ENCODE measurements at places on chromosomes 1 and 21. TPM values are rescaled to one million over a fixed set of nuclear protein-coding genes. Genes with fewer than 3 reads are reported as not detected.

FNBP1L gene
- total RNA-seq = 18.3 TPM

RUNX3 gene
- total RNA-seq = 0.13 TPM

DNA sequence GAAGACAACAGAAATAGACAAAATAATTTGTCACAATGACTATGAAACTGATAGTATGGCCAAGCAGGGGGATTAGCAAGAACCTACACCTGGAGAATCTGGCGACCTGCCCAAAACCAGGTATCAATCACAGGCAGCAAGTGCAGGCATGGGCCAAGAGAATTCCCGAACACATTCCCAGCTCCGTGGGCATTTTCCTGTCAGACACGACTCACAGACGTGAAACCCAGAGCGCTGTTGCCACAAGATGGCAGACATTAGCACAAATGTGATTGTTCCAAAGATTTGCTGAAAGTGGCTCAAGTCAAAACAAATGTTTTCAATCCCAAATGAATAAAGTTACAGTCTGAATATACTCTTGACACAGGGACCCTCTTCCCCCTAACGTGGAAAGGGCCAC, 36.8 kb downstream of the HLCS start:
- DNase-seq = no peak

GUCA2A gene
- total RNA-seq = not detected

- no peak for DNase-seq
These were observed 108.3 kb downstream of the HIVEP3 start for GRCh38 chr1:41810446-41810845.

DNA sequence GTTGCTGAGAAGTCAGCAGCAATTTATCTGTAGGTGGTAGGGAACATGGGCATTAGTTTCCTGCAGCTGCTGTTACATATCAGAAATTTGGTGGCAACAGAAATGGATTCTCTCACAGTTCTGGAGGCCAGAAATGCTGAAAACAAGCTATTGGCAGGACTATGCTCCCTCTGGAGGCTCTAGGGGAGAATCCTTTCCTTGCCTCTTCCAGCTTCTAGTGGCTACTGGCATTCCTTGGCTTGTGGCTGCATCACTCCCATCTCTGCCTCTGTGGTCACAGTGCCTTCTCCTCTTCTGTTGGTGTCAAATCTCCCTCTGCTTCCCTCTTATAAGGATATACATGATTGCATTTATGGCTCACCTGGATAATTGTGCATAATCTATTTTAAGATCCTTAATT, 2.5 kb upstream of the SFT2D2 start:
- no peak for DNase-seq

- no peak for DNase-seq
These were observed 108.6 kb downstream of the OLFML2B start for GRCh38 chr1:161915051-161915503.

FMN2 gene
- total RNA-seq = 0.51 TPM

DNA sequence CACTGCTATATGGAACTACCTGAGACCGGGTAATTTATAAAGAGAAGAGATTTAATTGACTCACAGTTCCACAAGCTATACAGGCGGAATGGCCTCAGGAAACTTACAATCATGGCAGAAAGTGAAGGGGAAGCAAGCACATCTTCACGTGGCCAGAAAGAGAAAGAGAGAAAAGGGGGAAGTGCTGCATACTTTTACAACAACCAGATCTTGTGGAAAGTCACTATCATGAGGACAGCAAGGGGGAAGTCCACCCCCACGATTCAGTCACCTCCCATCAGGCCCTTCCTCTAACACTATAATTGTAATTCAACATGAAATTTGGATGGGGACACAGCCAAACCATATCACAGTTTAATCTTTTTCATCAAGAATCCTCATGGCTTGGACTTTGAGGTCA, 339.2 kb upstream of the AJAP1 start:
- no peak for DNase-seq

DNA sequence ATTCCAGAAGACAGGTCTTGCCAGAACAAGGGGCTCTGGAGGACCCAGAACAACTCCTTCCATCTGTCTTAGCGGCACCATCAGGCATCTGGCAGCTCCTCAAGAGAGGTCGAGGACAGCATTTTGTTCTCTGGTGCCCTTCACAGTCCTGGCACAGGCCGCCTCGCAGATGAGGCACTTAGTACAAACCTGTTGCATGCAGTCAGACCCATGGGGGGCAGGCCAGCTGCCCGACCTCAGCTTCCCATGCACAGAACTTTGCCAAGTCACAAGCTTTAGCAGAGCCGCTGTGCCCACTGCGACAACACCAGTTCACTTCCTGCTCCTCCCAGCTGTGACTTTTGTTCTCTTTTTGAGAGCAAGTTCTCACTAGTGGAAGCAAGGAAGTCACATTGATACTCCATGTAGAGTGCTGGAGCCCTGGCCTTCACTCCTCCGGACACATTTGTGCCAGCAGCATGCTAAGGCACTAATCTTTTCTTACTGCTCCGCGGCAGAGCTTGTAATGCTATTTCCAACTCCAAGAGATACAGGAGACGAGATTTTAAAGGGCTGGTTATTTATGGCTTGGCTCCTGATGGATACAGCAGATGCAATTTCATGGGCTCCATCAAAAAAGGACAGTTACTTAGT, 44.6 kb downstream of the HMGB4 start:
- DNase-seq = no peak

DNA sequence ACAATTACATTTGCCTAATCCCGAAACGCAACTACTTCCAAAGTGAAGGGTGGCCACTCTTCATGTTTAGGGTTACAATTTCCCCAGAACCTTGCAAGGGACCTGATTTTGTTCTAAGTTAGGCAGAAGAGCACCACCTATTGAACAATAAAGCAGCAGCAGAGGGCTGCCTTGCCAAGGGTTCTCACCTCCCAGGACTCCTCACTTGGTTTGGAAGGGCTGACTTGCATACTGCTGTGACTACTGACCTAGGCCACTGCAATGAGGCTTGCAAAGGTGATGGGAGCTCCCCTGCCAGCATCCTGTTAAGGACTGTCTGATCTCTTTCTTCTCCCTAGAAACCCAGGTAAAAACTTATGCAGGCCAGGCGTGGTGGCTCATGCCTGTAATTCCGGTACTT, 14.2 kb downstream of the MTOR start:
- no peak for DNase-seq

DNA sequence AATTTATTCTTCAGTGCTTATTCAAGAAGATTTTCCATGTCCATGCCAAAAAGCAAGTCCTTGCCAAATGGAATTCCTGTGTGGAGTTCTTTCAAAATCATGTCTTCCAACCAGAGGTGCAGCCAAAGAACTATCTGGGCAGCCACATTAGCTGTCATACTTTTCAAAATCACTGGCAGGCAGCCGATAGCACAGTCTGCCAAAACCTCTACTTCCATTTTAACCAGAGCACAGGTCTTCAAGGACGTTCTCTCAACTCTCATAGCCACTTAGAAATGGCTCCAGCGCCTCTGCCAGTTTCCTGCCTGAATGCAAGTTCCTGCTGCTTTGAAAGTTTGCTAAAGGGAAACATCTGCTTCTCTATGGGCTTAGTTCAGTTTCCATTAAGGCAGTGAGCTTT, 975.7 kb upstream of the ADGRL4 start:
- peak; percentile 49 for DNase-seq

- no peak for DNase-seq
These were observed 10.4 kb downstream of the KRTAP10-1 start for GRCh38 chr21:44529503-44530125.

GRCh38 chr1:234107416-234108021, 203.0 kb downstream of the SLC35F3 start:
- DNase-seq = no peak

KCND3 gene
- total RNA-seq = 1.2 TPM

- peak; percentile 39 for DNase-seq
These were observed 8.2 kb upstream of the CAP1 start for GRCh38 chr1:40032240-40032891.

DNA sequence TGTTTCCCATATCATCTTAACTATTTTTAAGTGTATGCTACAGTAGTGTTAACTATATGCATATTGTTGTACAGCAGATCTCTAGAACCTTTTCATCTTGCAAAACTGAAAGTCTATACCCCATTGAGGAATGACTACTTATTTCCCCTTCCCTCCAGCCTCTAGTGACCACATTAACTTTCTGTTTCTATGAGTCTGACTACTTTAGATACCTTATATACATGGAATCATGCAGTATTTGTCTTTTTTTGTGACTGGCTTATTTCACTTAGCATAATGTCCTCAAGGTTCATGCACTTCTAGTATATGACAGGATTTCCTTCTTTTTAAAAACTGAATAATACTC, 96.5 kb upstream of the BTG3 start:
- no peak for DNase-seq

- DNase-seq = no peak
These were observed 26.0 kb downstream of the ROR1 start for GRCh38 chr1:63799820-63800219.

GRCh38 chr1:228004856-228005462, 1.8 kb upstream of the WNT3A start:
- DNase-seq = peak; percentile 6

COL11A1 gene
- total RNA-seq = not detected

TP73 gene
- total RNA-seq = not detected

SLAMF9 gene
- not detected for total RNA-seq

DNA sequence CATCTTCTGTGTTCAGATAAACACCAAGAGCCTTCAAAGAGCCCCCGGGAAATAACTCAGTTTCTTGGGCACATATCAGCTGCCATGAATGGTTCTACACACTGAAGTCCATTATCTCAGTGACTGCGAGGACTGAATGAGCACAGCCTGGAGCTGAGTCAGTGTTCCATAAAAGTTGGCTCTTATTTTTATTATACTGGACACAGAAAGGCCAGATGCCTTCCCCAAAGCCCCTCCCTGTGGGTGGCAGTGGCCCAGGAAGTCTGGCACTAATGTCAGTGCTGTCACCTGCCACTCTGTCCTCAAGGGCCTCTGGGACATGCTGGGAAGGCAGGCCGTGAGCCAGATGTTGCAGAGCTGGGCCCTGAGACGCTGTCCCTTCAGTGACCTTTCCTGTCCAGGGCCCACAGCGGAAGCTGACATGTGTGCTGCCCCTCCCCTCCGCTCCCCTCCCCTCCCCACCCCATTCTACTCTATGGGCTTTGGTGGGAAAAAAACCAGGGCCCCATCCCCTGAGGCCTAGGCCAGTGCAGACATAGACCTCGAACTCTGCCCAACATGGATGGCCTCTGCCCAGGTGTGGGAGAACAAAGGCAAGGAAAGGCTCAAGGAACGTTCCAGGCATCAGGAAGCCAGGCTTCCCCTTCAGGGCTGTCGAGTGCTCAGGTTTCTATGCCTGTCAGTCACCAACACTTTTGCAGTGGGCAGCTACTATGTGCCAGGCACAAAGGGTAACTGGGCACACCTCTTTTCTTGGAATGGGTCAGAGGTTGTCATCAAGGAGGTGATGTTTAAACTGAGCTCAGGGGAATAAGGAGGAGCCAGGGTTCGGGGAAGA, 22.4 kb upstream of the NPPB start:
- DNase-seq = peak; percentile 91

LCE3C gene
- not detected for total RNA-seq

TMEM82 gene
- total RNA-seq = not detected

DNA sequence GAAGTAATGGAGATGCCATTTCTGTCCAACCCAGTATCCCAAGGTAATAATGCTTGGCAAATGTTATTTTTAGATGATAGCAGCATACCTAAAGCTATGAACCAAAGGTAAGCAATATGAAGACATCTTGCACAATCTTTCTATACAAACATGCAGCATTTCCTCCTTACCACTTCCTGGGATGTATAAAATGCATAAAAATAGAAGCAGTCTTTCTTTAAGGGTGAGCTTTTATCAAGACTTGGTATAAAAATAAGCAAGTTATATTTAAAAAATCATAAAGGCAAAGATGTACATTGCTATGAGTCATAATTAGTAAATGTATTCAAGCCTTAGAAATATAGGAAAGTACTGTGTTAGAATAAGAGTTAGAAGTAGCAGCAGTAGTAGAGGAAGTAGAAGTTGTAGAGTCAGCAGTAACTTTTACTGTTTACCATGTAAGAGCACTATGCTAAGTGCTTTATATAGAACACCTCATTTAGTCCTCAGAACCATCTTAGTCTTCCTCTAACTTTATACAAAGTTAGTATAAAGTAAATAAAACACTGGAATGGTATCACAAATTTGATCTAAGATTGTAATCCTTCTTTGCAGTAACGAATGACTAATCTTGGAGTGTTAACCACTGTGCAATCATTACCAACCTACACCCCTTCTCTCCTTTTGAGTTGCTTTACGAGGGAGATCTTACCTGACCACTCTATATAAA, 371.3 kb downstream of the VAV3 start:
- DNase-seq = no peak

GRCh38 chr1:5933676-5934057, 58.6 kb downstream of the NPHP4 start:
- DNase-seq = no peak

FMO4 gene
- 0.61 TPM for total RNA-seq

GRCh38 chr1:32742956-32743355, 40.4 kb upstream of the SYNC start:
- DNase-seq = no peak

- DNase-seq = no peak
These were observed 1745.3 kb downstream of the MRPL39 start for GRCh38 chr21:23861911-23862504.

DNA sequence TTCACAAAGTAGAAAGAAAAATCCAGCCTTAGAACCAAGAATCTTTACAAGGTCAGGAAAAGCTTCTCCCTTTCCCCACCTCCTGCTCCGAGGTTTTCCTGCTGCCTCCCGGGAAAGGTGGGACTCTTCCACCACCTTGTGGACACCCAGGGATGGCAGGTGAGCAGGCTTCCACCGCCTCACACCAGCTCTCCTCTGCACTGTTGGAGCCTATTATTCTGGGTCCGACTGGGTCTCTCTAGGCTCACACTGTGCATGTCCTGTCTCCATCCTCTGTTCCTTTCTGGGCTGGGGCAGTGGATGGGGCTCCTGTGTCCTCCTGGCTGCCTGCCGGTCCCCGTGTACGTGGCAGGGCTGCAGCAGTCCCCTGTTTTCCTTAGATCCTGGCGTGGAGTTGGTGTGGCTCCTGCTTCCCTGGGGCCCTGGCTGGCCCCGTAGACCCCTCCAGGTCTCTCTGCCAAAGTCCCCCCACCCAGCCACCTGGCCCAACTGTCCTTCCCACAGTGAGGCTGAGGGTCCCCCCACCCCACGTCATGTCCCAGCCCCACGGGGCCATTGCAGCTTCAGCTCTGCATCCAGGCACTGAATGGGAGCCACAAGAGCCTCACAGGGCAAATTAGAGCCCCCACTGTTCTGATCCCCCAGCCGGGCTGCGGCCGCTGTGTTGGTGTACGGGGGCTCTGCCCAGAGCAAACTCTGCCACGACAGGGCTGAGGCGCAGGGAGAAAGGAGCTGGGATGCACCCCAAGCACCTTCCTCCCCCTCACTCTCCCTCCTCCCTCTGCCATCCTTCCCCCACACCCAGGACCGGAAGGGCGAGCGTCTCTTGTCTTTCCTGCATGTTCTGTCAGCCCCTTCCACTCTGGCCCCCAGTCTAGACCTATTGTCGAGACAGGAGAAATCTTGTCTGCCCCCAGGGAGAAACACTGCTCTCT, 3.3 kb upstream of the SLC45A1 start:
- peak; percentile 71 for DNase-seq

ZNF362 gene
- total RNA-seq = 17.6 TPM

GRCh38 chr1:109383087-109383779, 14.5 kb downstream of the SORT1 start:
- no peak for DNase-seq

IGSF9 gene
- not detected for total RNA-seq

Measured in gastrocnemius medialis (tissue), 4 donors.